Nucleus accumbens (tissue), 56 donors: ENCODE measurements at places on chromosomes 12 and 14.
A peak's percentile ranks its signal among the peaks of the same experiment; 100 is the strongest.

DNA sequence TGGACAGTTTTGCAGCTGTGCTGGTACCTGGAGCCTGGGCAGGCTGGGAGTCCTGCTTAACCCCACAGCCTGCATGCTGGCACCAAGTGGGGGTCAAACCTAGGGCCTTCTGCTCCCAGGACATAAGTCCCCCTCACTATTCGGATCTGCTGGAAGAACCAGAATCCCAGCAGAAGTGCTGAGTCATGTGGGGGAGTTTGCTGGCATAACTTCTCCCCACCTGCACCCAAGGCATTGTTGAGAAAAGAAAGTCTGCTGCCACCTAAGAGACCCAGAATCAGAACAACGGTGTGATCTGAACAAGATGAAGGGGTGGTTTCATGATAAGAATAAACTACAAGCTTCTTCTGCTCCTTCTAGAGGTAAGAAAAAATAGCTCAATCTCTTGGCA is 102.7 kb downstream of the RBM19 start:
- peak; percentile 70 for DNase-seq

DNA sequence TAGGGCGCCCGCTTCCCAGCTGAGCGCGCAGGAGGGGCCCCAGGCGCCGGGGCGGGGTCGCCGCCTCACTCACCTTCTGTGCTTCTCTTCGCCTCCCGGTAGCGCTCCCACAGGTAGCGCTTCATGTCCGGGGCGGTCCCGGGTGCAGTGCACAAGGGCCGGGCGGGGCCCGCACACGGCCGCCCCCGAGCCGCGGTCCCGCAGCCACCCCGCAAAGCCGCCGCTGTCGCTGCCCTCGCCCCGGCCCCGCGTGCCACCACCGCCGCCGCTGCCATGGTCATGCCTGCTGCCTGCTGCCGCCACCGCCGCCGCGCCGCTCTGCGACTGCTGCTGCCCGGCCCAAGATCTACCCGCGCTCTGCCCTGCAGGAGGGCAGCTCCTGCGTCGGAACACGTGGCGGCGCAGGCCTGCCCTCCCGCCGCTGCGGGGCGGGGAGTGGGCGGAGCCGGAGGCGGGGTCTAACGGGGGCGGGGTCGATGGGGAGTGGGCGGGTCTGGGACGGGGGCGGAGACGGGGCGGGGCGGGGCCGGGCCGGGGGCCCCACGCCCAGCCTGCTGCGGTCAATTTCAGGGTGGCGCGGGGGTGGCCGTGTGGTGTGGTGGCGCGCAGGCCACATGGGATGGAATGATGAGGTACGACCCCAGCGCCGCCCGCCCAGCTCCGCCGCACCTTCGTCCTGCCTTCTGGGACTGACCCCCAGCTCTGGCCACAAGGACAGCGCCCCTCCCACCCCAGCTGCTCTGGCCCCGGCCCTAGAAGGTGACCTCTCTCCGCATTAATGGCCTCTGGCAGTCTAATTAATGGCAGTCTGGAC is at the start of gene NT5DC3:
Gene NT5DC3 (minus strand): TSS at position 359 of the 814 bp plus-strand sequence. CDS start 78 bp downstream, at position 281.
- peak; percentile 72 for DNase-seq

DNA sequence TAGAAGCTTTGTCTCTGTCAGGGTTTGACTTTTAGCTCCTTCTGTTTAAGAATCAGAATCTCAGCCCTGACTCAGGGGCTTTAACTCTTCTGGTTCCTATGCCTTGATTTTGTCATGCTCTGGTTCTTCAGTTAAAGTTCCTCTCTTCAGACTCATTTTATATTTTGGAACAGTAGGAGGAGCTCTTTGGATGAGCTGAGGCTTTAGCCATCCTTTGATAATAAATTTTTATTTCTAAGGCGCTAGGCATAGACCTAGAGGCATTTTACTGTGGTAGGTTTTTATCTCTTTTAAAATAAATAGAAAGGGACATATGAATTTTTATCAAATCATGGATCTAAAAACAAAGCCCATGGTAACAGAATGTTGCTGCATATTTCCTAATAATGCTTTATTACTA is 51.7 kb downstream of the ATP23 start:
- DNase-seq: no peak

- DNase-seq: peak; percentile 24
These were observed 16.6 kb downstream of the FBRSL1 start for GRCh38 chr12:132506328-132507160.
